ENCODE measurements at places on chromosomes 1 and 21. TPM values are rescaled to one million over a fixed set of nuclear protein-coding genes. Genes with fewer than 3 reads are reported as not detected.

Gene PDC
- total RNA-seq = not detected

DNA sequence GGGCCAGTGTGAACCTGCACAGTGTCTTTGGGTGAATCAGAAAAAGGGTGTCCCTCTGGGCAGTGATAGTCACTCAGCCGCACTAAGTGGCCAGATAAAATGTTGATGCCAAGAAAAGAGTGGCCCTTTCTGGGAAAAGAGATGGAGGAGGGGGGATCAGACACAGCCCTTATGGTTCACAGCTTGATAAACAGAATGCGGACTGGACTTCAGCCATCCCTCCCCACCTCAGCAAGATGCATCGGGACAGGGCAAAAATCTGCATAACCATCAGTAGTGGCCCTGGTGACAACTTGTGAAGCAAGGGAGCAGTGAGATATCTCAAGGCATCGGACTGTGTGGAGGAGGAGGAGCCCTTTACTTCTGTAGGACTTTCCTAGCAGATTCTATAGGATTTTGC lies 353.8 kb upstream of the PLXNA2 start:
- no peak overlapping the region for H3K27ac ChIP-seq
- H3K4me1 ChIP-seq = peaks cover under 1% of the 10 kb centered on the region
- no peak overlapping the region for H3K4me3 ChIP-seq
- no peaks in the 10 kb centered on the region for H3K36me3 ChIP-seq

DNA sequence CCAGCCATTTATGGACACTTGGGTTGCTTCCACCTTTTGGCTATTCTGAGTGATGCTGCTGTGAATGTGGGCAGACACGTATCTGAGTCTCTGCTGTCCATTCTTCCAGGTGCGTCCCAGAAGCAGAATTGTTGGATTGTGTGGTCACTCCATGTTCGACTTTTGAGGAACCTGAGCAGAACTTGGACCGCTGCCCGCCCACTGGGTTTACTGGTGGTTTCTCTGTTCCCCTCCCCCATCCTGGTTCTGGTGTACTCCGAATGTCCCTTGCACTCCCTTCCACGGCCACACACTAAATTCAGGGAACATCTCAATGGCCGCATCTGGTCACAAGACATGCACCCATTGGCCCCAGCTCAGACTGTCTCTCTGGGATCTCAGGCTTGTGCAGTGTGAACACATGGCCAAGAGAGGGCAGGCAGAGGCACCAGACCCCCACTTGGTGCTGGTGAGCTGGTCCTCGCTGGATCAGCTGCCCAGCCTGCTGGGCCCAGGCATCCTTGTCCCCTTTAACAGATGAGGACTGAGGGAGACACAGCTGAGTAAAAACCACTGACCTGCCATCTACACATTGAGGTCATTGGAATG lies 565.1 kb downstream of the NPHP4 start:
- H3K4me3 ChIP-seq = no peak overlapping the region
- no peak for DNase-seq
- H3K36me3 ChIP-seq = no peaks in the 10 kb centered on the region

DNA sequence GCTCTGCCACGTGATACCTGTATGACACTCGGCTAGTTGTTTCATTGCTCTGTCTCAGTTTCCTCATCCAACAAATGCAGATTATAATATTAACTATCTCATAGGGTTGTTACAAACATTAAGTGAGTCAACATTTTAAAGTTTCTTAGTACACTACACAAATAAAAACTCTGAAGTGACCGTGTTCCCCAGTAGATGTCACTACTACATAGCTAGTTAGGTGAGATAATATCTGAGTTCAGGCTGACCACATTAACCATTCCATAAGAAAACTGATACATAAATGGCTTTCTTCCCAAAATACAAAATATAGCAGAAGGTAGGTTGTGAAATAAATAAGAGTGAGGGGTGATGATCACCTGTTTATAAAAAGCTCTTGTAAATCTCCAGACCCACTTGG lies 214.1 kb downstream of the NUF2 start:
- no peak overlapping the region for H3K4me3 ChIP-seq
- DNase-seq = no peak
- no peak overlapping the region for H3K27ac ChIP-seq
- H3K36me3 ChIP-seq = no peaks in the 10 kb centered on the region
- no peaks in the 10 kb centered on the region for H3K27me3 ChIP-seq

DNA sequence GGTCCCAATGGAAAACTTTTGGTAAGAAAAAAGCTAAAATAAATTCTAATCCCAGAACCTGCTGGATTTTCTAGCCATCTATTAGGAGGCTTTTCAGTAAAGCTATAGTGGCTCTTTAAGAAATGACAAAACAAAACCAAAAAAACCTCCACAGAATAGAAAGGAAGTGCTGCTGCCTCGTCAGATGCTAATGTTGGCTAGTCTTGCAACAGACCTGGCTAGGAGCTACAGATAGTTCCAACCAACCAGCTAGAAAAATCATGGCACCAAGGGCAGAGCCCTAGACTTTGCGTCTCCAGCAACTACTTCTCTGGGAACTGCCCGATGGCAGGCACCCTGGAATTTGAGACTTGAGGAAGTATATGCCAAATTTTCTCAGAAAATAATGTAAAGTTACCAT lies 7.6 kb downstream of the CD101 start:
- H3K27me3 ChIP-seq = no peaks in the 10 kb centered on the region
- H3K27ac ChIP-seq = peak overlapping the region; percentile 83
- H3K4me3 ChIP-seq = peak overlapping the region; percentile 49
- H3K4me1 ChIP-seq = peaks cover 35% of the 10 kb centered on the region
- H3K36me3 ChIP-seq = no peaks in the 10 kb centered on the region
- peak; percentile 37 for DNase-seq

Measured in activated naive CD8-positive, alpha-beta T cell treated with anti-CD3 and anti-CD28 coated beads, Interleukin-2, amount 10 ng/mL, durations not matched to agents 7 days and 5 days (primary cell).